ENCODE measurements at places on chromosomes 1 and 21. TPM values are rescaled to one million over a fixed set of nuclear protein-coding genes. Genes with fewer than 3 reads are reported as not detected.

SH2D2A gene
- total RNA-seq, result not detected

- H3K4me3 ChIP-seq, result no peak overlapping the region
- no peaks in the 10 kb centered on the region for H3K27me3 ChIP-seq
- no peak for DNase-seq
- H3K4me1 ChIP-seq, result peaks cover 41% of the 10 kb centered on the region
Observed at GRCh38 chr21:29052224-29052623, 21.2 kb downstream of the CCT8 start.

- no peaks in the 10 kb centered on the region for H3K36me3 ChIP-seq
- H3K27me3 ChIP-seq, result no peaks in the 10 kb centered on the region
- no peak overlapping the region for H3K4me3 ChIP-seq
- H3K27ac ChIP-seq, result no peak overlapping the region
- DNase-seq, result no peak
- no peaks in the 10 kb centered on the region for H3K4me1 ChIP-seq
Observed at GRCh38 chr21:18722193-18722592, 318.6 kb upstream of the TMPRSS15 start.

GRCh38 chr1:151998611-151999362, 5.1 kb upstream of the S100A10 start:
- H3K27ac ChIP-seq, result no peak overlapping the region

GRCh38 chr1:171817511-171818265, 23.6 kb upstream of the DNM3 start:
- no peaks in the 10 kb centered on the region for H3K36me3 ChIP-seq
- no peak for DNase-seq
- no peaks in the 10 kb centered on the region for H3K27me3 ChIP-seq
- H3K27ac ChIP-seq, result no peak overlapping the region
- H3K4me3 ChIP-seq, result no peak overlapping the region

DNA sequence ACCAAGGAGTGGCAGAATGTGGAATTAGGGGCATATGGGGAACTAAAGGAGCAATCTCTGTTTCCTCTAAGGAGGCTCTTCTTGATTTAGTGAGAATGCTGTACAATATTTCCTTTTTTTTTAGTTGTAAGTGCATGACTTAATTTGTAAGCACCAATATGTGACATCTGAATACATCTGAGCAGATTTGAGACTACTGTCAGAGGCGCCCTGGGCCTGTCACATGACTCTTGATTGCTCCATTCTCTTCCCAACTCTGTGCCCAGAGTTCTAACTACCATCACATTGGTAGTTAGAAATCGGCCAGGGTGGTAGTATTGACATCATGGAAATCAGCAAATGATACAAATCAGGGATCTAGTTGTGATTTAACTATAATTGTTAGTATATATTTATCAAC, 110.1 kb upstream of the LMO4 start:
- no peaks in the 10 kb centered on the region for H3K27me3 ChIP-seq
- H3K27ac ChIP-seq, result no peak overlapping the region
- H3K36me3 ChIP-seq, result no peaks in the 10 kb centered on the region

Measured in Karpas-422 (cell line).